Progenitor cell of endocrine pancreas (in vitro differentiated cells): ENCODE measurements at places on chromosomes 6 and 20.

- no peak for DNase-seq
Observed at GRCh38 chr6:94680669-94681212, 896.6 kb upstream of the MANEA start.

DNA sequence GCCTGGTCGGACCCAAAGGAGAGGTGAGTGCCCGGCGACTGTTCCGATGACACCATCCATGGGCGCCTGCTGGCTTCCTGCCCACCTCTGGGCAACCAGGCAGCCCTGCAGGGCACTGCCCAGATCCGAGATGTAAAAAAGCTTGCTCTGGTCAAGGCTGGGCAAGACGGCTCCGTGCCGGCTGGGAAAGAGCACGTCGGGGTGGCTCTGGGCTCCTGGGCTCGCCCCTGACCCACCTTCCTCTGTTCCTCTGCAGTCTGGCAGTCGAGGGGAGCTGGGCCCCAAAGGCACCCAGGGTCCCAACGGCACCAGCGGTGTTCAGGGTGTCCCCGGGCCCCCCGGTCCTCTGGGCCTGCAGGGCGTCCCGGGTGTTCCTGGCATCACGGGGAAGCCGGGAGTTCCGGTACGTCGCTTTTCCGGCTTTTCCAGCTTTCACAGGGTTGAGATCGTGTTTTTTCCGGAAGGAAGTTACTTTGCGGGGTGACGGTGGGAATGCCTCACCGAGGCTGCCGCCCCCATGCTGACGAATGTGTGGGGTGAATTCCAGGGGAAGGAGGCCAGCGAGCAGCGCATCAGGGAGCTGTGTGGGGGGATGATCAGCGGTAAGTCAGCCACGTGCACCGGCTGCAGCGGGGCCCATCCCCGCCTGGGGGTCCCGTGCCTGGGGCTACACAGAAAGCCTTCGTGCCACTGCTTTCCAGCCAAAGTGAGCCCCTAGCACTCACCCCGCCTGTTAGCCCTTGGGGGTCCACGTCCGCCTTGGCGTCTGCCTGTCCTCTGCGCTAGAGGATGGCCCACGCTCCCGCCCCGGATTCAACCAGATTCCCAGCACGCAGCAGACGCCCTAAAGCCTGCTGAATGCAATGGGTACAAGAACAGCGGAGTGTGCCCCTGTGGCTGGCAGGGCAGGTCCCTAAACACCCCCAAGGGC, 19.3 kb downstream of the COL9A3 start:
- no peak for DNase-seq

- peak; percentile 51 for DNase-seq
Observed at GRCh38 chr20:63739130-63740069, at the start of gene SLC2A4RG. Gene SLC2A4RG, plus strand, starts transcription at chr20:63739776. Its CDS starts 137 bp downstream, at chr20:63739913.

- DNase-seq: no peak
Observed at GRCh38 chr6:34375833-34376232, 16.6 kb downstream of the NUDT3 start.

- no peak for DNase-seq
Observed at GRCh38 chr6:88455317-88455716, 289.2 kb upstream of the CNR1 start.

GRCh38 chr20:43416591-43417228, 41.0 kb upstream of the SRSF6 start:
- DNase-seq: no peak

DNA sequence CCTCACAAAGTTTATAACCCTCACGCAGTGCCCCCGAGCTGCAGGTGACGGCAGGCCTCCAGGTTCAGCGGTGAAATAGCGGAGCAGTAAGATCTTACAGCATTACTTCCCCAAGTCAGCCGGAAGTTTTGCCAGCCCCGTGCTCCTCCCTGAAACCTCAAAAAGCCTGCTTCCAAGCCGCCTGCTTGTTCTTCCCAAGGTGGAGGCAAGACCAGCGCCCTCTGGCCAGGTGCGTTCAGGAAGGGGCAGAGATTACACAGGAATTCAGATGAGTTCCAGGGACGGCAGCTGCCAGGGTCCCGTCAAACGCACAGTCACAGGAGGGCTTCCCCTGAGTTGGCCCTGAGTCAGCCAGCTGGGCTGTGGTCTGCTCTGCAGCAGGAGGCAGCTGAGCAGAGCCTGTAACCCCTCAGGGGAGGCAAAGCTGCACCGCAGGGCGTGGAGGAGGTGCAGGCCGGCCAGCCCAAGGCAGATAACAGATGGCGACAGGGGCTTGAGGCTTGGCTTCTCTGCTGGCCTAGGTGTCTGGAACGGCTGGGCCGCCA, 124.1 kb upstream of the RPS6KA2 start:
- no peak for DNase-seq

DNA sequence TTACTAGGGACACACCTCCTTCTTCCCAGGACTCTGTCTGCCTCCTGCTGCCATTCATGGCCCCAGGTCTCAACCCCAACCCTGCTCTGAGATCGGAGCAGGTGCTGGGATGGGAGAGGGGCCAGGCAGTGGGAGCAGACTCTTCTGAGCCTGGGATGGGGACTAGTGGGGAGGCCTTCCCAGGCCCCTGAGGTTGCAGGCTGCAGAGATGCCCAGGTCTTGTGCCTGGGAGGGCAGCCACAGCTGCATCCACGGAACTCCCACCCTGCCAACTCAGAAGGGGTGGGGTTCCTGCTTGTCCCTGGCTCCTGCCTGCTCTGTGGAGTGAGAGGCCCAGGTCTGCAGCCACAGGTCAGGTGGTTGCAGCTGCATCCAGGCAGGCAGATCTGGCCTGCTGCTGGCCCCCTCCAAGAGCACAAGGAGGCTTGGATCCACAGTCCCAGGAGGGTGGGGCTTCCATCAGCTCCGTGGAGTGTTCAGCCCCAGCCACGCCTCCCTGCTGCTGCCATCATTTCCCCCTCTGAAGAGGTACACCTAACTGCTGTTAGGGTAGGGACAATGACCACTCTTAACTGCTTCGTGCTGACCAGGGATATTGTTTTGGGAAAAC, 2.9 kb upstream of the SLC22A1 start:
- DNase-seq: no peak

DNA sequence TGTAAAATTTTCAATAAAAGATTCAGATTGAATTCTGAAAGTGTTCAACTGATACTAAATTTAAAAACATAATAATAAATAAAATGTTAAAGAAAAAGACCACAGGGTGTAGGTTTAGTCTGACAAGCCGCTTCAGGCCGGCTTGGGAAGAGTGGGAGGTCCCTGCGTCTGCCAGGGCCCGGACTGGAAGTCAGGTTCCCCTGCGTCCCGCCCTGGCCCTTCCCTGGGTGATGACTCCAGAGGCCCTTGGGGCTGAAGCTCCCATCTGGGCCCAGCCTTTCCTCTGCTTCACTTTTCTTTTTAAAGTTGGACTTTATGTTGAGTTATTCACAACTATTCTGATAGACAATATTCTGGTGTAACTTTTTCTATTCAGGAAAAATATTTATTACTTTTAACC, 93.3 kb downstream of the SMOC2 start:
- DNase-seq: no peak

- DNase-seq: no peak
Observed at GRCh38 chr6:99119109-99120031, 171.6 kb upstream of the FBXL4 start.

- DNase-seq: peak; percentile 90
Observed at GRCh38 chr6:3456898-3457709, at the start of gene SLC22A23. Gene SLC22A23, minus strand, starts transcription at chr6:3457050. Its CDS starts 491 bp downstream, at chr6:3456559.

DNA sequence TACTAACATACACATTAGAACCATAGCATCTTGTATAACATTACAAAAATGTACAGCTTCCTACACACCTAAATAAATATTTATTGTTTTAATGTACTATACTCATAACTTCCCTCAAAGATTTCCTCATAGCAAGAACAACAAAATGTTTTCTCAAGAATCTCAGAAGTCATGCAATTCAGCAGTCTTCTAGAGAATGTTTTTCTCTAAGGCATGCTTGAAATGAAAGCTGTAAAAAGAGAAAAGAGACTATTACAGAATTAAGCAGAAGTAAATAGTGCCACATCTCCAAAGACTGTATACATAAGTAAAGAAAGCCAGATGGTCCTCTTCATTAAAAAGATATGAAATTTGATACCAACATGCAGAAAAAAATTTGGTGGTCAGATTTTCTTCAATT, 672.2 kb downstream of the EPM2A start:
- DNase-seq: no peak

- no peak for DNase-seq
Observed at GRCh38 chr20:20733943-20734342, 21.5 kb upstream of the RALGAPA2 start.

GRCh38 chr6:159062976-159063375, 18.2 kb upstream of the TAGAP start:
- DNase-seq: no peak

GRCh38 chr6:162140251-162140852, 587.2 kb downstream of the PRKN start:
- DNase-seq: no peak

- no peak for DNase-seq
Observed at GRCh38 chr20:5586720-5587119, 163.5 kb upstream of the SHLD1 start.

- no peak for DNase-seq
Observed at GRCh38 chr20:62584671-62585460, 57.4 kb upstream of the SLCO4A1 start.
